ENCODE measurements at places on chromosomes 5 and 9.

DNA sequence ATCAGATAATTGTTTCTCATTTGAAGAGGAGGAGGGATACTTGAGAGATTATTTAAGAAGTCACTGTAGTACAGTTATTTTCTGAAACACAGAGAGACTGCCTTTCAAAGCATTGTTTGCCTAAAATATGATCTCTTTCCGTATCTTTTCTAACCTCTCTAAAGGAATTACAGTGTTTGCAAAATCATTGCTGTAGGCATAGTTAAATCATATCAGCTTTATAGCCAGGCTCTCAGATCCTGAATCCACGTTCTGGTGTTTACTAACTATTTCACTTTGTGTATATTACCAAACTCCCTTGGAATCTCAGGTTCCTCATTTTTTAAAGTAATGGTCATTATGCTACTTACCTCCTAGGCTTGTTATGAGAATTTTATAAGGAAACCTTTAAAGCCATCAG, 1151.6 kb upstream of the CDH9 start:
- DNase-seq = peak; percentile 1

- no peak for DNase-seq
These were observed 19.7 kb upstream of the SLC6A19 start for GRCh38 chr5:1181451-1182359.

DNA sequence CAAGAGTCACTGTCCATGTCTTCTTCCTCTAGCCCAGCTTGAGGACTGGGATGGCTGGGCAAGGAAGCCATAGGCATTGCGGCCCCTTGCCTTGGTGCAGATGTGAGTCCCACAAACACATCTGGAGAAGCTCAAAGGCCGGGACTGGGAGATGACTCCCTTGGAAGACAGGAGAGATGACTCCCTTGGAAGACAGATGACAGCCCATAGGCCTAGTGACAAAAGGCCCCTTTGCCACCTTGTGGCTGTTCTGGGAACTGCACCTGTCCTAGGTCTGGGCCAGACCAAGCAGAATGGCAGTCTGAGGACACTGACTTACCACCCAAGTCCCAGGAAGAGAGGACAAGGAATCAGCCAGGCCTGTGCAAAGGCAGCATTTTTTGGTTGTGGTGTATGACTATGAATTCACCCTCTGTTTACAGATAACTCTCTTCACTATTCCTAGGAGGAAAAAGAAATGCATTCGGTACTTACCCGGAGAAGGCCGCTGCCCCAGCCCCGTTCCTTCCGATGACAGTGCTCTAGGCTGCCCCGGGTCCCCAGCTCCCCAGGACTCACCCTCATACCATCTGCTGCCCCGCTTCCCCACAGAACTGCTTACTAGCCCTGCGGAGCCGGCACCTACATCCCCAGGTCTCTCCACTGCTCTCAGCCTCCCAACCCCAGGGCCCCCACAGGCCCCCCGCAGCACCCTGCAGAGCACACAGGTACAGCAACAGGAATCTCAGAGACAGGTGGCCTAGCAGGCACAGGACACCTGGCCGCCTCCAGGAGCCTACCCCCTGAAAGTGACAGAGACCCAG, 30.8 kb downstream of the SKP1 start:
- peak; percentile 57 for DNase-seq

- no peak for DNase-seq
These were observed 278.2 kb downstream of the BRINP1 start for GRCh38 chr9:119091074-119091473.

- no peak for DNase-seq
These were observed 133.8 kb downstream of the LIFR start for GRCh38 chr5:38422622-38423021.

DNA sequence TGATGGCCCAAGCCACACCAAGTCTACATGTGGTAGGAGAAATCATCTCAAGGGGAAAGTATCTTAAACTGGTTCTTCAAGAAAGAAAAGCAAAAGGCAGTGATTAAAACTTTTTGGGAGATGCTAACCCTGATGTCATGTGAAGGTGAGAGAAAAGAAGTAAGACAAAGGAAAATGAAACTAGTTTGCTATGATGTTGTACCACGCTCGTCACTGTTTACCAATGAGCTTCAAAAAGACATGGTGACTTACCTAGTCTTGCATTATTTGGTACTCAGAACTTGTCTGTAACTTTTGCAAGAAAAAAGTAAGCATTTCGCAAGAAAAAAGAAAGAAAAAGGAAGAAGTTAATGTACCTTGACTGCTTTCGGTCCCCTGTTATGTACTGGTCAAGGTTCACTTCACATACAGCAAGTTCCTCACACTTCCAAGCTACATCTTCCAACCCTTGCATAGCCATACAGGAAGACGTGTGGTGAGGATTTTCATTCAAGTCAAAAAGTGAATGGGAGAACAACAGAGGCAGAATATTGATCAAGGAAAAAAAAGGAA, 739.3 kb downstream of the NR2F1-AS1 start:
- DNase-seq = no peak

DNA sequence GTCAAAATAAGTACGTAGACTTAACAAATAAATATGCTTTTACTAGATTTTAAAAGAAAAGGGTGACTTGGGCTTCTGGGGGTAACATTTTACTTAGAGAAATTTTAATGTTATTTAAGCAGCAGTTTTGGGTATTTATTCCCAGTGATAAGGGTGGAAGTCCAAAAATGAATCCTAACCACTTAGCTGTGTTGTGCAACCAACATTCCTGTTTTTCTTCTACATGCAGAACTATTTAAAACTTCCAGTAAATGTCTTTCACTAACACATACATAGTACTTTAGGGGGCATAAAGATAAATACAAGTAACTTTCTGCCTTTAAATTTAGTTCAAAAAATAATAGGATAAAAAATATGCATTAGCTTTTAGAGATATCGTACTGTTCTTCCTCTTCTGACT, 436.7 kb downstream of the CTNND2 start:
- DNase-seq = no peak

DNA sequence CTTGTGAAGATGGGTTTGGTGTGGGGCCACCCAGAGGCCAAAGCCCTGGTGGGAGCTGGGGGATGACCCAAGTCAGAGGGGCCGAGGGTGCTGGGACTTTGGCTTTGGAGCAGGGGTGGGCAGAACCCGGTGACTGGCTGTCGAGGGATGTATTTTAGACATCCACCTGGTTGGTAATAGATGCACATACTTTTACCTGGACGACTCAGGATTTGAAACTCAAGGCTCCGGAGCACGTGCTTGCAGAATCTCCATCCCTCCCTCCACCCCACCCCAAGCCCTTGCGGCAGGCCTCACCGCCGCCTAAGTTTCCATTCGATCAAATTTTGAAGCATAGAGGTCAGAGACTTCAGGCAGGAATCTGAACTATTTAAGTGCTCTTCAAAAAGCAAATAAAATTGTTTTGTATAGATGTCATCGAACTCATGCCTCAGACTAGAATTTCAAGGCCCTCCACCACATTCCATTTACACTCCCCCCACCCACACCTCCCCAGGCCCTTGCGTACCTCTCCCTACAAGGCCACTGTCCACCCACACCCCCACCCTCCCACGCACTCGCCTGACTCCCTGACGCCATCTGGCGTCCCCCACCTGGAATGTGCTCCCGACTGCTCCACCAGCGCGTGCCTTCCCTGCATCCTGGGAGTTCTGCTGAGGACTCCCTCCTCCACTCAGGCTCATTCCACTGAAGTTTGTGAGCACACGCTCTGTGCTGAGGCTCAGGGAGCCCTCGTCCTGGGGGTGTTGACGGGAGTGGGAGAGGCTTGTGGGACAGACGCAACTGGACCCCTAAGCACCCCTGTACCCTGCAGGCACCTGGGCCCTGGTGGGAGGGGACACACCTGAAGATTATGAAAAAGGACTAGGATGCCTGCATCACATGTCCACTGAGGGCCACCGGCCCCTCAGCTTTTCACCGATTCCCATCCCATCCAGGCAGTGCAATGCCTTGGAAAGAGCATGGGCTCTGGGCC, 56.4 kb upstream of the RPL26L1 start:
- DNase-seq = peak; percentile 99

GRCh38 chr9:100724886-100725285, 147.0 kb downstream of the CAVIN4 start:
- no peak for DNase-seq

DNA sequence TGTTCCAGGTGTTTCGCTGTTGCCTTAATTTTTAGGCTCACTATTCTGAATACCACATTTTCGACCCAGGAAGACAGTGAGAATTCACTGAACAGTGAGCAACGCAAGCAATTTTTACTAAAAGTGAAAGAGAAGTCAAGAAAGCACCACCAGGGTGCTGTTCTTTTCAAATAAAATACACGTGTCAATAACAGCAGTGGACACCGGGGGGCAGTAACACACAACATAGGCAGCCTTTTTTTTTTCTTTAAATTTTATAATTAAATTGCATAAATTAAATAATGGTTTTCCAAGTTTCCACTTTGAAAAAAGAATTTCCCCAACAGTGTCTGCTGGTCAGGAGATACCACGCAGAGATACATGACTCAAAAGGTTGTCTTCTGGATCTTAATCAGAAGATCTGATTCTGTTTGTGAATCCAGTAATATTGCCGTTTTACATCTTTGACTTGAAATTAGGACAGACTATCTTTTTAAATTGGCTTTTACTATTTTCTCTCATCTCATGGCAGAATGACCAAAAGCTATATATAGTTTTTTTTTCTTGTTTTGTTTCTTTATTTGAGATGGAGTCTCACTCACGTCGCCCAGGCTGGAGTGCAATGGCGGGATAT, 47.1 kb upstream of the SH3GL2 start:
- peak; percentile 46 for DNase-seq

DNA sequence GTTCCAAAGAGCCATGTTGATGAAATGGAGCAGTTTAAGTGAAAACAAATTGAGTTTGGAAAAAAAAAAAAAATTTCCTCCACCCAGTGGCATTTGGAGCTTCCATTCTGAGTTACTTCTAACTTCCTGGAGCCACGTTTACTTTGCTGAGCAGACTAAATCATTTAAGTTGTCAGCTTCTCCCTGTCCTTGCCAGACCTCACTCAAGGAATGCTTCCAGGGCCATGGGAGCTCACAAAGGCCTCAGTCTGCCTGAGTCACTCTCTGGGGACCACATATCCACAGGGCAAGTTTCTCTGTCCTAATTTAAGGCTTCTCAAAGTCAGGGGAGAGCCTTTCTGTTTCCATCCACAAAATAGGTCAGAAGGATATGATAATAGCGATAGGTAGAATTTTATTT, 210.3 kb upstream of the TNC start:
- no peak for DNase-seq

- DNase-seq = peak; percentile 55
These were observed 12.8 kb upstream of the ZFP62 start for GRCh38 chr5:180873615-180874520.

- no peak for DNase-seq
These were observed 914.4 kb upstream of the COX7C start for GRCh38 chr5:85703296-85703695.

GRCh38 chr9:117091529-117091928, 323.3 kb downstream of the ASTN2 start:
- no peak for DNase-seq

GRCh38 chr5:54401515-54401914, 54.0 kb upstream of the HSPB3 start:
- DNase-seq = no peak

- DNase-seq = no peak
These were observed 31.0 kb downstream of the MTREX start for GRCh38 chr5:55338810-55339243.

DNA sequence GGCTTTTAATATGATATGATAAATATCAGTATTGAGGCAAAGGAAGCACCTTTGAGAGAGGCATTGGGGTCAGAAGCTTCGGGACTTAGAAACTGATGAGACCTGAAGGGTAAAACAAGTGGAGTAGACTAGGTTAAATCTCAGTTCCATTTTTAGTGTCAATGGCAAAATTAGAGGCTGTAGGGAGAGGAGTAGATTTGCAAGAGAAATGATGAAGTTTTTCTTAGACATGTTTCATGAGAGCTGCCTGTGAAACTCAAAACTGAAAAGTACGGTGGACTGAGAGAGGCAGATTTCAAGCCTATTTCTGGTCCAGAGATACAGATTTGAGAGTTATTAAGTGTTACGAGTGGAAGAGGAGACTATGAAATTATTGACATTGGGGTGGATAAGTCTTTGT, 278.5 kb downstream of the TAF11L14 start:
- DNase-seq = no peak

DNA sequence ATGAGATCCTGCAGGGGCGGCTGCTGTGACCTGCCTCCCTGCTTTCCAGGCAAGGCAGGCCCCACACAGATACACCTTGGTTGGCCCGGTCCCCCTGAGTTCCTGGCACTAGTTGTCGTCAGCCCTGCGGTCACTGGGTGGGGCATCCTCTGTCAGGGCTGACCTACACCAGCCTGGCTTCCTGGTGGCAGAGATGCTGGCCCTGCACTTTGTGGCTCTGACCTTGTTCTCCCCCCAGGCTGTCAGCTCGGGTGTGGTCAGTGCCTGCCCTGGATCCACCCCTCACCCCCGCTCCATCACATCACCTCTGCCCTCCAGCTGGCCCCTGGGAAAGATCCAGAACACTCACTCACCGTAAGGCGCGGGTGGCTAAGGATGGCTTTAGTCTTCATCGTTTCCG, 74.1 kb downstream of the PHF2 start:
- DNase-seq = no peak

GRCh38 chr5:60699288-60699608, 718 bp downstream of the DEPDC1B start:
- no peak for DNase-seq

GRCh38 chr5:88691945-88692868, 190.8 kb downstream of the MEF2C start:
- no peak for DNase-seq

GRCh38 chr5:132478366-132478871, 12.2 kb downstream of the IRF1 start:
- no peak for DNase-seq

GRCh38 chr5:176169393-176170063, 68.7 kb upstream of the SIMC1 start:
- DNase-seq = no peak

- DNase-seq = no peak
These were observed 187.5 kb downstream of the MED10 start for GRCh38 chr5:6190838-6191237.

- DNase-seq = peak; percentile 60
These were observed 57.8 kb downstream of the PHAX start for GRCh38 chr5:126658561-126658960.

- DNase-seq = no peak
These were observed 41.6 kb downstream of the PRELID2 start for GRCh38 chr5:145793574-145793973.

- no peak for DNase-seq
These were observed 184.8 kb downstream of the RORB start for GRCh38 chr9:74681906-74682305.

DNA sequence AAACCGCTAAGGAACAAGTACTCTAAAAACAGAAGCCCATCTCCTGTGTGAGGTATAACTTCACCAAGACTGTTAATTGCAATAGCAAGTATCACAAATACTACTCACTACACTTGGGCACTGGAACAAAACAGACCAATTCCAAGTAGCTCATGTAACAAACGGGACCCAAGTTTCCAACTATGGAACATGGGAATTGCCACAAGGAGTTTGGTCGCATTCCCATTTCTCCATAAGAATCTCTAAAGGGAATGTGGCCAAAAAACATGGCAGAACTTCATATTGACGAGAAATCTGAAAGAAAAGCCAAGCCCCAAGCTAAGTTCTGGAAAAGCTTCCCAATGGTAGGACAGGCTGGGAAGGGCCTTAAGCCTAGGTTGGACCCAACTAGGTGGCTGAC, 162.5 kb downstream of the MAPKAP1 start:
- DNase-seq = no peak

- no peak for DNase-seq
These were observed 40.4 kb downstream of the LMBRD2 start for GRCh38 chr5:36111238-36111637.

GRCh38 chr9:125750627-125751011, 3.4 kb downstream of the PBX3 start:
- DNase-seq = peak; percentile 18

Data from iris pigment epithelial cell (primary cell).